ENCODE measurements at places on chromosomes 2 and 18. TPM values are rescaled to one million over a fixed set of nuclear protein-coding genes. Genes with fewer than 3 reads are reported as not detected.
A peak's percentile ranks its signal among the peaks of the same experiment; 100 is the strongest.

Gene PLCD4
- 10.7 TPM for total RNA-seq

Gene SLC66A2
- 46.1 TPM for total RNA-seq

- DNase-seq, result no peak
Observed at GRCh38 chr2:52181080-52181479, 1149.1 kb upstream of the NRXN1 start.

- peak; percentile 39 for DNase-seq
Observed at GRCh38 chr18:69759046-69759445, 188.6 kb downstream of the CD226 start.

GRCh38 chr2:202204855-202205254 is 33.5 kb downstream of the SUMO1 start:
- no peak for DNase-seq

Measured in fibroblast of lung (primary cell).